ENCODE measurements at places on chromosomes 1 and 21. TPM values are rescaled to one million over a fixed set of nuclear protein-coding genes. Genes with fewer than 3 reads are reported as not detected.

Gene TTLL7
- 13.3 TPM for total RNA-seq

- H3K4me3 ChIP-seq, result no peak overlapping the region
- no peak for DNase-seq
- peaks cover 9% of the 10 kb centered on the region for H3K4me1 ChIP-seq
- H3K27me3 ChIP-seq, result no peaks in the 10 kb centered on the region
Measured at GRCh38 chr1:221793439-221794078, 51.7 kb upstream of the DUSP10 start.

- no peaks in the 10 kb centered on the region for H3K27me3 ChIP-seq
- H3K27ac ChIP-seq, result no peak overlapping the region
- no peaks in the 10 kb centered on the region for H3K36me3 ChIP-seq
- no peak overlapping the region for H3K4me3 ChIP-seq
- DNase-seq, result no peak
- no peaks in the 10 kb centered on the region for H3K4me1 ChIP-seq
Measured at GRCh38 chr1:242019018-242019417, 20.1 kb upstream of the MAP1LC3C start.

DNA sequence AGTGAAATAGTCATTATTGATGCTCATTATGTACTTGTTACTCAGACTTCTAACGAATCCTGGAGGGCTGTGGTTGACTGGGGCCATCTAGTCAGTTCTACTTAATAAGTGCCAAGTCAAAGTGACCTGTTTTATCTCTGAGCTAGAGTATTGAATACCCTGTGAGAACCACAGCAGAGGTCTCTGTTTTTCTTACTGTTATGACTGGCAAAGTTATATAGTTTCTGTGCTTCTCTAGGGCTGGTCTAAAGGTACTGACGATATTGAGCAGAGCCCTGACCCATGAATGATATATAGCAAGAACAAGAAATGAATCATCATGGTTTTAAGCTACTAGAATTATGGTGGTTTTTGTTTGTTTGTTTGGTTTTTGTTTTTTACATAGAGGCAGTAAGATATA lies 555.8 kb downstream of the PLA2G4A start:
- no peaks in the 10 kb centered on the region for H3K4me1 ChIP-seq
- H3K36me3 ChIP-seq, result no peaks in the 10 kb centered on the region
- H3K27ac ChIP-seq, result no peak overlapping the region
- no peak overlapping the region for H3K4me3 ChIP-seq
- H3K27me3 ChIP-seq, result no peaks in the 10 kb centered on the region
